ENCODE measurements at places on chromosomes 16 and 17.

DNA sequence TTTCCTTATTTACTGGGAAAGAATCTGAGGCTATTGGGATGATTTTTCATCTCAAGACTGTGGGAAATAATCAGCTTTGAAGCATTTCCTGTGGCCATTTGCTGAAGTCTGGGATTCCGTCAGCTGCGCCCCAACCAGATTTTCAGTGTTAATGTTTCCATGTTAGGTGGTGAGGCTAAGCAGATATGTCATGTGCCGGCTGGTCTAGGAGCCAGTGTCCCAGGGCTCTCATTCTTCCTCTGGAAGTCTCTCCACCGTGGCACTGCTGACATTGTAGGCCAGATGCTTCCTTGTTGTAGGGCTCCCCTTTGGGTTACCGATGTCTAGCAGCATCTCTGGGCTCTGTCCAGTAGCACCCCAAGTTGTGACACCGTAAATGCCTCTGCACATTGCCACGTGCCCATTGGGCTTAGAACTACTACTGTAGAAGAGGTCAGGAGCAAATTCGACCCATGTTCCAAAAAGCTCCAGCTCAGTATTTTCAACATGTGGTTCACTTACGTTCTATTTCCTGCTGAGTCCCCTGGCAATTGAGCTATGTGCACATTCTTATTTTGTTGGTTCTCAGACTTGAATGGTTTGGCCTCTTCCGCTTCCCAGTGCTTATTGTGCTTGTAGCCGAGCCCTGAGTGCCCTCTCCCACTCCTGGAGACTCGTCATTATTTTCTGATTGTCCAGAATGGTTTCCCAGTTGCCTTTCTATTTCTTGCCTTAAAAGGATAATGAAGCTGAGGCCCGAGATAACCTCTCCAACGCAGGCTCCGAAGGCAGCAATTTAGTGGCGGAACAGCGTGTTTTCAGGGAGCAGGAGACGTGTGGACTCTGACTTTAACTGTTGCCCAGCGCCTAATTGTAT lies 82.2 kb downstream of the SPECC1 start:
- no peak for DNase-seq

GRCh38 chr16:11806721-11807120 lies 9.7 kb upstream of the ZC3H7A start:
- DNase-seq, result no peak

GRCh38 chr17:6240601-6241000 lies 170.4 kb downstream of the WSCD1 start:
- no peak for DNase-seq

DNA sequence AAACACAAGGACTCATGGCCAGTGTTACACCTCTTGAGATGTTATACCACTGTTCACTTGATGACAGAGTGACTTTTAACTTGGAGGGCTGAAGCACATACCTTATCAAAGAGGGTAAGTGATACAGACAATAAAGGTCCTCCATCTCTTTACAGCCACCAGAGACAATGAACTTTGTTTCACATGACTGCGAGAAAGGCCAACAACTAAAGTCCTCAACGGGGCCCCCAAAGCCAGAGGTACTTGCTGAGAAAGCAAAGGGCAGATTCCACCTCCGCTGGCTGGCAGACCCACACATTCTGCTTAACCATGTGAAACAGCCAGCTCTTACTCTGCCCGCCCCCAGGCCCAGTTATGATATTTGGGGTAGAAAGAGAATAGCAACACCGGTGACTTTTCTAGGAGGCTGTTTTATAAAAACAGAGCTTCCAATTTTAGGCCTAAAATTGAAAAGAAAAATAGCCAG lies 21.4 kb downstream of the DCUN1D3 start:
- no peak for DNase-seq

DNA sequence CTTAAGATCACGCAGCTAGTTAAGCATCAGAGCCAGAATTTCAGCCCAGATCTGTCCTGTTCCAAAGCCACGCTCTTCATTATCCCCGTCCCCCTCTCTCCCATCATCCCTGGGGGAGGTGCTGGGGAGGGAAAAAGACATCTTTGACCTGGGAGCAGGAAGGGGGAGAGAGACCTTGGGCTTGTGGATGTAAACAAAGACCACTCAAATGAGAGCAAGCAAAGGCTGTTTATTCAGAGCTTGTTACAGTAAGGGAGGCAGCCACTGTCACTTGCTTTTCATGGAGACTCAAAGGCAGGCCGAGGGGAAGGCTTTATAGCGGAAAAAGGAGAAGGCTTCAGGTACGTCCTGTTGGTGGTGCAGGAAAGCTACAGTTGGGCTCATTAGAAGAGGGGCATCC lies 3.5 kb upstream of the RPRML start:
- DNase-seq, result no peak

- DNase-seq, result peak; percentile 16
Observed at GRCh38 chr17:50213026-50214022, 11.9 kb upstream of the COL1A1 start.

- DNase-seq, result no peak
Observed at GRCh38 chr17:8003594-8004181, 1.3 kb downstream of the GUCY2D start.

DNA sequence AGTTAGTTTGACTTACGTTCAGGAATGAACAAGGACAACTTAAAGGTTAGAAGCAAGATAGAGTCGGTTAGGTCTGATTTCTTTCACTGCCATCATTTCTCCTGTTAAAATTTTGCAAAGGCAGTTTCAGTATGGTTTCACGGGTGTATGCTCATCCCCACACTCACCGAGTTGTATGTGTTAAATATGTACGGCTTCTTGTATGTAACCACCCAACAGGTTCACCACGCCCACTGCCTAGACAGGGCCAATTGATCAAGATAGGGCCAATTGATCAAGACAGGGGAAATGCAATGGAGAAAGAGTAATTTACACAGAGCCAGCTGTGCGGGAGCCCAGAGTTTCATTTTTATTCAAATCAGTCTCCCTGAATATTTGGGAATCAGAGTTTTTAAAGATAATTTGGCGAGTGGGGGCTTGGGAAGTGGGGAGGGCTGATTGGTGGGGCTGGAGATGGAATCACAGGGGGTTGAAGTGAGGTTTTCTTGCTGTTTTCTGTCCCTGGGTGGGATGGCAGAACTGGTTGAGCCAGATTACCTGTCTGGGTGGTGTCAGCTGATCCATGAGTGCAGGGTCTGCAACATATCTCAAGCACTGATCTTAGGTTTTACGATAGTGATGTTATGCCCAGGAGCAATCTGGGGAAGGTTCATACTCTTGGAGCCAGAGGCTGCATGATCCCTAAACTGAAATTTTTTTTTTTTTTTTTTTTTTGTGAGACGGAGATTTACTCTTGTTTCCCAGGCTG lies 62.4 kb upstream of the PLCG2 start:
- DNase-seq, result no peak

- no peak for DNase-seq
Observed at GRCh38 chr16:67704110-67704509, 15.0 kb downstream of the GFOD2 start.

- no peak for DNase-seq
Observed at GRCh38 chr17:43576563-43577229, 30.6 kb upstream of the ETV4 start.

- DNase-seq, result no peak
Observed at GRCh38 chr16:20042848-20043247, 30.8 kb downstream of the GPR139 start.

DNA sequence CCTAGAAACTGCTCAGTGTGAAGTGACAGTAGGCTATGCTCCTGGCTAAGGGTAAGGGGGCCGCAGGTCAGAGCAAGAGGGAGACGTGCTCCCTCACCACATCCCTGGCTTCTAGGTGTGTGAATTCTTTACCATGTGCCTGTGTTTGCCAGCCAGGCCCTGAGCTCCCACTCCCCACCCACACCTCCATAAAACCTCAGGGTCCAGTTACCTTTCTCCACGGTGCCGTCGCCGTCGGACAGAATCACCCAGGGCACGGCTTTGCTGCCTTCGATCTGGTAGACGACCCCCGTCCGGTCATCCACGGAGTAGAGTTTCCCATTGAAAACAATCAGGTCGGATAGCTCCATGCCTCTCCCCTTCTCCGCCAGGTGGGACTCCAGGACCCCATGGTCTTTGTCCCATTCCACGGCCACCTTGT lies 12.8 kb downstream of the CANT1 start:
- no peak for DNase-seq

DNA sequence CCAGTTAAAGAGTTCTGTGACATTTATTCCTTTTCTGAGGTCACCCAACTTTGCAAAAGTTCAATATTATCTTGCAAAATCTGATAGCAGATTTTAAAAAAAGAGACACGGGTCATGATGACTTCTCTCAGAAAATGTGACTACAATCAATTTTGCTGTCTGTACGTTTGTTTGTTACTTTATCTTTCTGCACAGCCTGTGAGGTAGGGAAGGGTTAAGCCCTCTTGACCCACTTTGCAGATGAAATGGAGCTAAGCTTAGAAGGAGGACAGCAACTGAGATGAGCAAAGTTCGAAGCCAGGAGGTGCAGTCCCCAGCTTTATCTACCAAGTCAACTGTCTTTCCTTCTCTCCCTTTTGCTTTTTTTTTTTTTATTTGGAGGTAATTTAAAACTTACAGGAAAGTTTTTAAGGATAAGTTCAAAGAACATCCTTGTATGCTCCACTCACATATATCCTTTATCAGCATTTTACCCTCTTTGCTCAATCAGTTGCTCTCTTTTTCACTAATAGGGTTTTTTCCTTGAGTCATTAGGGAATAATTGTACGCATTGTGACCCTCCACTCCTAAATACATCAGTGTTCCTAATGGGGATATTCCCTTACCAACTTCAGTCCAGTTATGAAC lies 86.8 kb downstream of the MSI2 start:
- DNase-seq, result no peak

- no peak for DNase-seq
Observed at GRCh38 chr17:73215447-73215846, 22.6 kb downstream of the COG1 start.

GRCh38 chr17:59617156-59617732 lies 2.5 kb upstream of the CLTC start:
- DNase-seq, result no peak

DNA sequence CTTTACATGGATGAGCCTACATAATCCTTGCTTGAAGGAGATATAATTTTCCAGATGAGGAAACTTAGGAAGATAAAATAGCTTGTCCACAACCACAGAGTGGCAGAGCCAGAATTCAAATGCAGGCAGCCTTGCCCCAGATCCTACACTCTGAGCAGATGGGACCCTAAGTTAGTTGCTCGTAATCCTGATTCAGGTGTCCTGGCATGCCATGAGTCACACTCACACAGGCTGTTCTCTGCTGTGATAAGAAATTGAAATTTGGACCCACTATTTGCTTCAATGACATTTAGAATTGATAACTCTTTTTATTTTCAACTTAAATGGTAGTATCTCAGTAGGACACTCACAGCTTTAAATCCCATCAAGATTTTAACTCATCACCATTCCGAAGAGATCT lies 150.7 kb upstream of the CACNG5 start:
- peak; percentile 17 for DNase-seq

- DNase-seq, result no peak
Observed at GRCh38 chr17:80673152-80673920, 128.7 kb downstream of the RPTOR start.

GRCh38 chr17:43891851-43892646 lies 15.3 kb downstream of the MPP2 start:
- no peak for DNase-seq

GRCh38 chr17:8148560-8148959 lies 3.6 kb downstream of the PER1 start:
- DNase-seq, result no peak

DNA sequence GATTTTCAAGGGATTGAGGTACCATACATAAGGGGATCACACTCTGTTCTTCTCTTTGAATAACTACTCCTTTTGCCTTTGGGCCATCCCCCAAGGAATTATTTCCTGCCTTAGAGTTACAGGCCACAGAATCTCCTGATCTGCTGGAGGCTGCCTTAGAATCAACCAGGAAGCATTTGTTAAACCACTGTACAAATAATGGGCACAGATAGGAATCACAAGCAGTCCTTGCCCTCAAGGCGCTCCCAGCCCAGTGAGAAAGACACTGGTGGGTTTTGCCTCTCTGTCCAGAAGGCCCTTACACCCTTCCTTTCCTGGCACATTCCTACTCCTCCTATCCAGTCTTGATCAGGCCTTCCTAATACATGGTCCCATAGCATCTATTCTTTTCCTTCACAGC lies 45.9 kb downstream of the MRTFB start:
- no peak for DNase-seq

GRCh38 chr17:63420868-63421680 lies 25.0 kb downstream of the CYB561 start:
- DNase-seq, result no peak

DNA sequence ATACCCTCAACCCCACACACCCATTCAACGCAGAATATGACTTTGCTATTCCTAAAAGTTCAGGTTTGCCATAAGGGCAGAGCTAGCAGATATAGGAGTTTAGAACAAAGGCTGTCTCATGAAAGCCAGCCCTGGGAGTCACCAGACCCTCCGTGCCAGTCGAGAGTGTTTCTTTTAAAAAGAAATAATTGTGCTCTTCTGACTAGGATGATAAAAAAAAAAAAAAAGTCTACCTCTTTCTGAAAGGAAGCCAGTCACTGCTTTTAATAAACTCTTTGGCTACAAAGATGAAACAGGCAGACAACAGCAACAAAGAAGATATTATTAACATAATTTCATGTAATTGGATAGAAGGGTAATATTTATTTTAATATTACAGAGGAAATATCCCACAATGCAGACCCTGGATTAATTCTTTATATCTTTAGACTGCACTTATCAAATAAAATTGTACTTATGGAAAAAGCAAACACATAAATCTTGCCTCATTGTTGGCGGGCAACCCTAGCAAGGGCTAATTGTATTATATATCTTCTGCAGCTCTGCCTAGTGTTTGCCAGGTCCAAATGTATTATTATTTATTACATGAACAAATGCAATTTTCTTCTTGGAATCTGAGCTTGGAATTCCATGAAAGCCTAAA lies 277.5 kb upstream of the DYNLRB2 start:
- no peak for DNase-seq

DNA sequence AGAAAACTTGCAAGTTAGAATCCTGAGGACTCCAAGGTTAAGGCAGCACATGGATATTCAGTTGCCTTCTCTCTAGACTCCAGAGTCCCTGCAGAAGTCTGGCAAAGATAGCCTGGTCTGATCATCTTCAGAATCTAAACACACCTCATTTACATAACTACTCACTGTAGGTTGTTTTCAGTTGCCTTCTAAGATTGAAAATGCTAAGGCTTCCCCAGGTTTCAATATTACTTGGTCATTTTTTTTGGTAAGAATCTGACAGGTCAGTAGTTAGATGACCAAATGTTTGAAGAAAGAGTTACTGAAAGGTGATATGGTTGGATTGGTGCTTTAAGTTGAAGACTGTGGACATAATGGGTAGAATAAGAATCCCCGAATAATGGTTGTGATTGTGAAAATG lies 205.4 kb upstream of the KCNJ16 start:
- no peak for DNase-seq

DNA sequence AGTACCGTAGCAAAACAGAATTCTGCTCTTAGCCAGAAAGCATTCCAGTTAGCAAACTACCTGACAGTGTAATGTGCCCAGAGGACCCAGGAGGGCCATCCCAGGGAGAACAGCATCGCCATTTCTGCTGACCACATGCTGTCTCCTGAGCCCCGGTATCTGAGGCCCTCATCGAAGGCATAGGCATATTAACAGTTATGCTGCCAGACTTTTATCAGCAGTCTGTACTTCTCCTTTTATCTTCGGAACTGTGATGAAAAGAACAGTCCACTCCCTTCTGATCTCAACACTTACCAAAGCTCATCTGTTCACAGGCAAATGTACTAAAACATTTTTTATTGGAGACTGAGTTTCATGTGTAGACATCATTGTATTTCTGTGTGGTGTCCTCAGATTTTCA lies 236.4 kb downstream of the PRKCA start:
- no peak for DNase-seq

GRCh38 chr17:56808503-56808902 lies 25.2 kb downstream of the C17orf67 start:
- DNase-seq, result peak; percentile 94
